Activated CD4-positive, alpha-beta memory T cell treated with anti-CD3 and anti-CD28 coated beads, Interleukin-2, amount 10 ng/mL, durations not matched to agents 7 days and 5 days (primary cell): ENCODE measurements at places on chromosomes 1 and 21.
A peak's percentile ranks its signal among the peaks of the same experiment; 100 is the strongest.

- DNase-seq, result no peak
Measured at GRCh38 chr1:50955116-50955515, 5.0 kb downstream of the FAF1 start.

DNA sequence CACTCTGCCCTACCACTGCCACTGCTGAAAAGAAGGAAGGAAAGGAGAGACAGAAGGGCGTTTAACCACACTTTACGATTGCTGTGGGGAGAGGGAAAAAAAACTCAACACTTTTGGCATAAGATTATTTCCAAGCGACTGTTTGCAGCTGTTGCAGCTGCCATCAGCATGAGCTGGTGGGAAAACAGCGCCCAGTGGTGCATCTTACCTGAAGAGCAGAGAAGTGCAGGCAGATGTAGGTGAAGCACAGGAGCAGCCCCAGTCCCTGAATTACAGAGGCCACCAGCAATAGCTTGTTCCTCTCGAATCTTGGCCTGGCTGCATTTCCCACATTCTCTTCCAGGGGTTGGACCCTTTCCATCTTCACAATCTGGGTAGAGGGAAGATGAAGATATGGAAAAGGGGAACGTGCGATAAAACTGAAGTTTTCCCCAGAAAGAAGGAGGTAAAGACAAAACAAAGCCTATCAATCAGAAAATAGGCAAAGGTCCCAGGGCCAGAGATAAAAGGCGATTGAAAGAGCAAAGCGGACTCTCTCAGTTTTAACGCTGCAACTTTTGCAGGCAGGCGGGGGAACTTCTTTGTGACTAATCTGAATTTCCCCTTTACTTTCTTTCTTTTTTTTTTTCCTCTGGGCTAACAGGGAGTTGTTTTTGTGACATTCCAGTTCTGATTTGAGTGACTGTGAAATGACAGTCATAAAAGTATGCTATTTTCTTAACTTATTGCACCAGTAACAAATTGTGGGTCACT is at the start of gene TNFSF4:
Gene TNFSF4 (minus strand): TSS at position 516 of the 753 bp plus-strand sequence. CDS start 155 bp downstream, at position 361.
- DNase-seq, result no peak

DNA sequence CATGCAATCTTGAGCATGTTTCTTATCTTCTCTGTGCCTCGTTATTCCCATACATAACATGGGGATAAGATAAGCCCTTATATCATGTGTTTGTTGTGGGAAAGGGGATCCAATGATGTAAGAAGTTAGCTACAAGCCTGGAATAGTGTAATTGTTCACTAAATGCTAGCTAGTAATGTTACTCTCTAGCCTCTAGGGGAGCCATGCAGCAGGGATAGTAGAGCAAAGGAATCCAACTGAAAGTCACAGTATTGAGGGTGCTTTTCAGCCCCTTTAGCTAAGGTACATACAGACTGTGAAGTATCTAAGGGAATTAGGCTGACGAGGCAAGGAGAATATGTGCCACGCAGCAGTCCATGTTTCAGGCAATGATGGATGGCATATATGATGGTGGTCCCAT is 46.9 kb downstream of the IL23R start:
- no peak for DNase-seq

DNA sequence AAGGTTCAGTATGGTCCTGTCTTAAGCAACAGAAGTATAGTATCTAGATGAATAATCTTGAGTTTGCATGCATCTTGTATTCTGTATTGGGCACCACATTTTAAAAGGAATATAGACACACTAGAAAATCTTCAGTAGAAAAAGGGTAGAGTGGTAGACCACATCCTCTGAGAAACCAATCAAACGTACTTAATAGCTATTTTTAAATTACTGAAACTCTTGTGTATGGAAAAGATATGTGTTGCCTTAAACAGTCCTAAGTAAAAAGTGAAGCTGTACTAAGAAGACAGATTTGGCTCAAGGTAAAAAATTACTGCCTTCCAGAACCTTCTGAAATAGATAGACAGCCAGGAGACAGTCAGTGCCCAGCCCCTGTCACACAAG is 3.1 kb downstream of the CTXND2 start:
- DNase-seq, result no peak

DNA sequence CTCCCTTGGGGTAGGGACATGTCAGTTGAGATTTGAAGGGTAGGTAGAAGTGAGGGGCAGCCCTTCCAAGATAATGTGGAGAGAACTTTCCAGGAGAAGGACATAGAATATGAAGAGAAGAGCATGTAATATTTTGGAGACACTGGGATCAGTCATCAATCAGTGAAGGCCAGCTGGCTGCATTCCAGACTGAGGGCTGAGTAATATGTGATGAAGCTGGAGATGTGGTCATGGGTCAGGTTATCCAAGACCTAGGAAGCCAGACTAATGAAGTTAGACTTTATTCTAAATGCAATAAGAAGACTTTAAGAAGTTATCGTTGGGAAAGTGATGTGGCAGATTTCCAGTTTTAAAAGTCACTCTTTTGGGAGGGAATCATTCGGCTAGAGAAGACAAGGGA is 262.0 kb downstream of the HMCN1 start:
- no peak for DNase-seq

- no peak for DNase-seq
Measured at GRCh38 chr1:178500091-178500770, 3.5 kb upstream of the CLEC20A start.

GRCh38 chr1:171455967-171456366 is 29.4 kb upstream of the PRRC2C start:
- no peak for DNase-seq

GRCh38 chr21:26522704-26523103 is 50.4 kb downstream of the CYYR1 start:
- no peak for DNase-seq

DNA sequence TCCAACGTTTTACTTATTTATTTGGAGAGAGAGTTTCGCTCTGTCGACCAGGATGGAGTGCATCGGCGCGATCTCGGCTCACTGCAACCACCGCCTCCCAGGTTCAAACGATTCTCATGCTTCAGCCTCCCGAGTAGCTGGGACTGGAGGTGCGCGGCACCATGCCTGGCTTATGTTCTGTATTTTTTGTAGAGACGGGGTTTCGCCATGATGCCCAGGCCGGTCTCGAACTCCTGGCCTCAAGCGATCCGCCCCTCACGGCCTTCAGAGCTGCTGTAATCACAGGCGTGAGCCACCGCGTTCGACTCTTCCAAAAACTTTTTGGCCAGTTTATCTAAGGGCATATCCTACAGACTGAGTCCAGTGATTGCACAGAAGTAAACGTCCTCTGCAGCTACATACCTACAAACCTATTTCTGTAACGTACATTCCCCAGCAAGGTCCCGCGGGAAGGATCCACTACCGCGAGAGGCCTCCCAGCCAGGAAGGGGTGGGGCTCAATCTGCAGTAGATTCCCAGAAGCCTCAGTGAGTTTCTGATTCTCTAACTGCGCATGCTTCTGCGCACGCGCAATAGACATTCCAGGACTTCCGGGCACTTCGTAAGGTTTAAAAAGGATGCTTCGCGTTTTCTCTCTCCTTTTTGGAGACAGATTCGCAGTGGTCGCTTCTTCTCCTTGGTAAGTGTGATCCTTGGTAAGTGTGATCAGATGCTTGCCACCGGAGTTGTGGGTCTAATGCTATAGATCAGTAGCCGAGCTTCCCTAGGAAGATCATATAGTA is at the start of gene RCC1:
Gene RCC1 (plus strand): TSS at position 638 of the 782 bp plus-strand sequence. CDS start 23,824 bp downstream, outside the sequence.
- peak; percentile 97 for DNase-seq

DNA sequence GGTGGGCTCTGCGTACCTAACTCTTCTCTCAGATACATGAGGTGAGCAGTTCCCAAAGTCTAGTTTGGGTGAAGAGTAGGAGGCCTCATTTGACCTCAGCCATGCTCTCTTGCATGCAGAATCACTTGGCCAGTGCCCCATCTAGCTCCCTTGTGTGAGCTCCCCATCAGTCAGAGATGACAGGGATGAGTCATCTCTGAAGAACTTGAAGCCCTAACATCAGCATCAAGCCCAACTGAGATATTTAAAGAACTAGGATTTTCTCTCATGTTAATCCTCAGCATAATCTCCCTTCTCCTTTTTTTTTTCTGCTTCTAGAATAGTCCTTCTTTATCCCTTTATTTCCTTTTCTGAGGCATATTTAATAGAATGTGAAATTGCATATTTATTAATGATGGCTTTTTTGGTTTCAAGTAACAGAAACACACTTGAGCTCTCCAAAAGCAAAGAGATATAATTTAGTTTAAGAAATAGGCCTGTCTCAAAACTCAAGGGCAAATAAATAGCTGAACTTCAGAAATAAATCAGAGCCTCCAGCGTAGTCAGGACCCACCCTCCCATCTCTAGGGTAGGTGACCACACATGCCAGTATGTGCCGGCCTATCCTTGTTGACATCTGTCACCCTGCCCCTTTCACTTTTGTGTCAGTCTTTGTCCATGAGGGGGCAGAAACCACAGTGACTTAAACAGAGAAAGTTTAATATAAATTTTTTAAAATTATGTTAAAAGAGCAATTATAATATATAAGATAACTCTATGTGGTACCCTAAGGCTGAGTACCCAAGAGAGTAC is 112.3 kb downstream of the TSEN15 start:
- DNase-seq, result peak; percentile 24

DNA sequence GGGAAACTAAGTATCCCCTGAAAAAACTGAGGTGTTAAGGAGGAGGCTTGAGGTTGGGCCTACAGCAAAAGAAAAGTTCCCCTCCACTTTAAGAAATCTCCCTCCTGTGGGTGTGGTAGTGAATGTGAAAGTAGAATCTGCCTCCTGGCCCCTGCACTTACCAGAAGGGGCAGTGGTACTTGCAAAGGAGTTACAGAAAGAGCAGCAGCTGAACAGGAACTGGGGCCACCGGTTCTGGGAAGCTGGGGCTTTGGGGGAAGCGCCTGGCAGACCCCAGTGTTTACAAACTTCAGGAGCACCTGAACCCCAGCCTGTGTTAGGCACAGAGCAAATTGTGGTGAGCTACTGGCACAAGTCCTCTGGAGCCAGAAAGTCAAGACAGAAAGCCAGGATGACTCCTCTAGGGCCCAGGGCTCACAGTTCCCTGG is 250.2 kb upstream of the FGGY start:
- DNase-seq, result peak; percentile 55

DNA sequence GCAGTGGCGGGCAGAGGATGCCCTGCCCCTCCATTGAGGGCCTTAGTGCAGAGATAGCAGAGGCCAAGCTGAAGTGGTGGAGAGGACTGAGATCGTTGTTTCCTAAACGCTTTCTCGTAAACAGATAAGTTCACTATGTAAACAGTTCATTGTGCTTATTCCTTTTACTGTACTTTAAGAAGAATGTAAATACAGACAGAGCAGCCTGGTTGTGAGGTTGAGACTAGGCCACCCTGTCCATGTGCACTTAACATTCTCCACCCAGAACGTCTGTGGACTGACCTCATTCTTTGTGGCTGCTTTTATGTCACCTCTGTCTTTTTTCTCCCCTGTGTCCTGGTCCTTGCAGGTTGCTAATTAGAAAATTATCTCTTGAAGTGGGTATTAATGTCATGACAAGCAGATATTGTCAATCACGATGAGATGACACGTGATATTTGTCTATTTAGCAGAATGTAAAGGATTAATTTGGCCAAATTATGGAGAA is 8.5 kb downstream of the CENPS start:
- no peak for DNase-seq

DNA sequence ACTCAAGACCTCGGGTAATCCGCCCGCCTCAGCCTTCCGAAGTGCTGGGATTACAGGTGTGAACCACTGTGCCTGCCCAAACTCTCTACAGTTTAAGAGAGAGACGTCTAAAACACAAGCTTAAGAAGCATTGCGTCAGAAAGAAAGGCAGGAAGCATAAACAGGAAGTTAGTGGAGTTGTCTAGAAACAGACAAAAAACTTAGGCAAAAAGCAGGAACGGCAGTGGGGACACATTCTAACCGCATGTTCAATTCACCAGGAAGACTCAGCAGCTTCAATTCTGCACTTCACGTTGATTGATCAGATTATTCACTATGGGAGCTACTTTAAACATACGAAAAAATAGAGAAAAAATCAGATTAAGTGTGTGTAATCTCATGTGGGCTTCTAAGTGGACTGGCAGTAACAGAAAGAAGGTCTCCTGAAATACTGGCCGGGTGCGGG is 7.4 kb downstream of the CFAP74 start:
- no peak for DNase-seq

DNA sequence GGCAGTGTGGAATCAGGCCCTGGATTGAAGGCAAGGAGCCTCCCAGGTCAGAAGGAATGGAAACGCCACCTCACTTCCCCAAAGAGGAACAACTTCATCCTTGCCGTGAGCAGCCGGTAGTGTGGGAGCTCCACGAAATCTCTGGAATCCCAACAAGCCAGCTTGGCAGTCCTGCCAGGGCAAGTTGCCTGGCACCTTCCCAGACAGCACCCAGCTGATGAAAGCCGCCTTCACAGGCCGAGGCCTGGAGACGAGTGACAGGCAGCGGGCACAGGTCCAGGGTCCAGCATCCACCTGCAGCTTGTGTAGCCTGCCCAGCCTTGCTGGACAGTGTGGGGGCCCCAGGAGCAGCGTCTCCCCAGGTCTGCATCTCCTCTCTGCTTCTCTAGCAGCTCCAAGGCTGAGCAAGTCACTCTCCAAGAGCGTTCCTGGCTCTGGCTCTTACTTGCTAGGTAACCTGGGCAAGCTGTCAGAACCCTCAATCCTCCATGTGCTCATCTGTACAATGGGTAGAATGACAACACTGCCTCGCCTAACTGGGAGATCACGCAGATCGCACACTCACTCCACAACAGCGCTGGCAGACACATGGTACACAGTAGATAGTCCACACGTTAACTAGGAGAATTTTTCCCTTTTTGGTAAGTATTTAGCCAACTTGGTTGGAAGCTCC is 43.0 kb downstream of the ACOT7 start:
- DNase-seq, result no peak
